ENCODE measurements at places on chromosomes 2 and 18. TPM values are rescaled to one million over a fixed set of nuclear protein-coding genes. Genes with fewer than 3 reads are reported as not detected.

DNA sequence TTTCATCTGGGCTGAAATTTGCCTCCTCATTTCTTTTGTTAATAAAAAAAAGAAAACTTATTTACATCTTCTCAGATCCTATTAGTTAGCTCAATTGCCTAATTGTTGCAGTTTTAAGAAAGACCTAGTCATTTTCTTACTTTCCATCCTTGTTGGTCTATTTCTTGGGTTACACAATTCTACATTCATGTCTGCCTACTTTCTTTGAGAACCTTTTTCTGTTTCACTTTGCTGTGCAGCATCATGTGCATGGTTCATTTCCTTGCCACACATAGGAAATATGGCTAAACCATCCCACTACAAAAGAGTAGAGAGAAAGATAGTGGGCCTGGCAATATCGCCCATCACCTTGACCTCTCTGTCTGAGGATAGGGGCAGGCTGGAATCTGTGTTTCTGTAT lies 780.7 kb upstream of the FANCL start:
- DNase-seq, result no peak

GRCh38 chr2:213079756-213080155 lies 71.7 kb downstream of the IKZF2 start:
- DNase-seq, result no peak

GRCh38 chr18:25134861-25135260 lies 217.1 kb downstream of the ZNF521 start:
- DNase-seq, result no peak

GRCh38 chr2:234723400-234723799 lies 226.5 kb upstream of the ARL4C start:
- no peak for DNase-seq

DNA sequence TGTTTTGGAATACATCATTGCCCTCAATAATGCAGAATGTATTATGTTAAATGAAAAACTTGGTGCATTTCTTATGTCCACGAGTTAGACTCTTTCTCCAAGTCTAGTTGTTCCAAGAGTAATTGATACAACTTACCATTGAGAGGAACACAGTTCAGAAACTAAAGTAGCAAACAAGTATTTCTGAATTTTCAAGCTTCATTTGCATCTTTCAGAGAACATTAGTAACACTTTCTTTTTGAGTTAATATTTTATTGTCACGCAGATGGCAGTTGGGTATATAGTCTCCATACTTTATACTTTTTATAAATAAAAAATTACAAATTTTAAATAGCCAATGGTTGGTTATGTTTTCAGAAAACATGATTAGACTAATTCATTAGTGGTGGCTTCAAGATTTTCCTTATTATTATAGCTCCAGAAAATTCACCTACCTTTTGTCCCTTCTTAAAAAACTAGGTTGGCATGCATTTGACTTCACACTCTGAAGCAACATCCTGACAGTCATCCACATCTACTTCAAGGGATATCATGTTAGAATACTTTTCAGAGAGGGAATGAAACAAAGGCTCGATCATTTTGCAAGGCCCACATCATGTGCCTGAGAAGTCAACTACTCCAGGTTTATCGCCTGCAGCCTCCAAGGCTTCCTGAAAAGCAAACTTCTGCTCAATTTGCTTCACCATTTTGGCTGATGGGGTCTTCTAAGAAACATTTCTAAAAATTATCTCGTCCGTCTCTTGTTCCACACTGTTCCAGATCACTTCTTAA lies 29.9 kb downstream of the LYPD6B start:
- DNase-seq, result no peak

GRCh38 chr2:177588671-177589070 lies 196.1 kb downstream of the AGPS start:
- DNase-seq, result no peak

DNA sequence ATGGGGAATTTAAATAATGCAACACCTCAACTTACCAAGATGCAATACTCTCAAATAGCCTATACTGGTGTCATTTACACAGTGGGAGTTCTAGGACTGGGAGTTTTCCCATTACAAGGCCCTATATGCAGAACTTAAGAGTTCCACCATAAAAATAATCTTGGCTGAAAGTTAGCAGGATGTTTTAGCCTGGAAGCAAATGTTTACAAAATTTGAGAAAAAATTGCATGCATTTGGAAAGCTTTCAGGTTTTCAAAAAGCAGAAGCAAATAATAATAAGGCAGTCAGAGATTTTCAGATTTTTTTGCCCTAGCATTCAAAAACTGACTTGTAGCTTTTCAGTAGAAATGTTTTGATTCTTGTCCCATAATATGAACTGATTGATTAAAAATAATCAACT lies 397.3 kb downstream of the ARHGAP15 start:
- DNase-seq, result no peak

GRCh38 chr2:56169521-56169920 lies 14.3 kb upstream of the CCDC85A start:
- no peak for DNase-seq

DNA sequence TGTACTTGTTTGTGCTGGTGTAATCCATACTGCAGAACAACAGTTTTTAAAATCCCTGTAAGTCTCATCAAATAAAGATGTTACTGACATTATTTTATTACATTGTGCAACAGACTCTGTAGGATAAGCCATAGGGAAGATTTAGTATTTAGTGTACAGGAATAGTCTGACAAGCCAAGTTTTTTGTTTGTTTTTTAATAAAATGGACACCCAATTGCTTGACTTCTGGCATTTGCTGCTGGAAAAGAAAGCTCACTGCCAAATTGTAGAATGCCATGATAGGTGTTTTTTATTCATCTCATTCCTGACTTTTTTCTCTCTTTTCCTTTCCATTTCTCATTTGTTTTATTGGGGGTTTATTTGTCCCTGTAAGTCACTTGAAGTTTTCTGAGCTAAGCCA lies 38.1 kb downstream of the SMARCAL1 start:
- DNase-seq, result no peak

- no peak for DNase-seq
Measured at GRCh38 chr2:224381521-224382279, 20.2 kb downstream of the FAM124B start.

GRCh38 chr18:23302851-23303527 lies 150.1 kb upstream of the RIOK3 start:
- no peak for DNase-seq

The ARMC9 gene
- polyA plus RNA-seq, result 1.0 TPM

The C1GALT1C1L gene
- not detected for polyA plus RNA-seq

The C1QL2 gene
- polyA plus RNA-seq, result not detected
